Fibroblast of upper back skin (primary cell): ENCODE measurements at places on chromosomes 1 and 21.

DNA sequence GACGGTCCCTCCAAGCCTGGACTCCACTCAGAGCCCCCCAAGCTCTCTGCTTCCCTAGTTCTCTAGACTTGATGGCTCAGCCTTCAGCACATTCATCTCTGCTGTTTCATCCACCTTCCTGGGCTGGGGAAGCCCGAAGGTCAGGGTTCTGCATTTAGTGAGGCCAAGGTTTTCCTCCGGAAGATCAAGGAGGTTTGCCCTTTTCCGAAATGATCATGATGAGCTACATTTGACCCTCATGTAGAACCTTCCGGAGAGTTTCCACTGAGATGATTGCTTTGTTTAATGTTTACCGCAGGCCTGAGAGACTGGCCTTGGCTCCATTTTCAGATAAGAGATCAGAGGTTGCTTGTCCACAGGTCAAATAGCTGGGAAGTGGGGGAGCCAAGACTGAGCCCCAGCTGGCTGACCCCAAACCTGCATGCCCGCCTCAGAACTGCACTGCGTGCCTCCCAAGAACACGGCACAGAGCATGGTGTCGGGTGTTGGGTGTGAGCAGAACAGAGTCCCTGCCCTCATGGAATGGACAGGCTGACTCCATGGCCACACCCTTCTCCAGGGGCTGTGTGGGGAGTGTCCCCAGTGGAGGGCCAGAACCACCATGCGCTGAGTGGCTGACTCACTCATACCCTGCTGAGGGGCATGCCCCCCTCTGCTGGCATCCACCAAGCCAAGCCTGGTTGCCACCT lies 200.8 kb upstream of the TMEM51 start:
- no peak for DNase-seq

DNA sequence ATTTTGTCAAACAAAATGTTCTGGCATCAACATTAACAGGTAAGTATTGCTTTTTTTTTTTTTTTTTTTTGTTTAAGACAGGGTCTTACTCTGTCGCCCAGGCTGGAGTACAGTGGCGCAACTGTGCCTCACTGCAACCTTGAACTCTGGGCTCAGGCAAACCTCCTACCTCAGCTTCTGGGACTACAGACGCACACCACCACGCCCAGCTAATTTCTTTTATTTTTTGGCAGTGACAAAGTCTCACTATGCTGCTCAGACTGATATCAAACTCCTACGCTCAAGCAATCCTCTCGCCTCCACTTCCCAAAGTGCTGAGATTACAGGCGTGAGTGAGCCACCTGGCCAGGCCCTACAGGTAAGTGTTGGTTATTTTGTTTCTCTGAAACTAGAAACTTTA lies 2.4 kb downstream of the TUT4 start:
- DNase-seq = no peak

DNA sequence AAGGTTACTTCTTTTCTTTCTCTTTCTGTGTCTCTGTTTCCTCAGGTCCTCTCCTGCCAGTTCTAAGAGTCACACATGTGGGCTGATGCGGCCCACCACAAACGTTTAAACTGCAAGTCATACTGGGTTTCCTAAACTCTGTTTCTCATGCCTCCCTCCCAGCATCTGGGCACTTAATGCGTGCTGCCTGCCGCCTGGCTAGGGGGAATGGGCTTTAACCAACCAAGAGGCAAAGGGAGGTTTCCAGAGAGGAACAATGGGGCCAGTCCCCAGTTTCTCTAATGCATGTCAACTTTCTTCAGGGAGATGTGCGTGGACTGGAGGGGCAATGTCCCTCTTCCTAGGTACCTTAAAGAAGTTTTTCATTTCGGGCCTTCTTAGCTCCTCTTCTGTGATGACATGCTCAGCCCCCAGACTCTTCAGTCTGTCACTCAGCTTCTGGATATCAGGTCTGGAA lies 19.9 kb upstream of the SRSF4 start:
- no peak for DNase-seq

- peak; percentile 57 for DNase-seq
Measured at GRCh38 chr1:232635778-232636356, 5.9 kb upstream of the SIPA1L2 start.

- DNase-seq = peak; percentile 99
Measured at GRCh38 chr1:228457396-228458176, 29.6 kb upstream of the RNF187 start.

DNA sequence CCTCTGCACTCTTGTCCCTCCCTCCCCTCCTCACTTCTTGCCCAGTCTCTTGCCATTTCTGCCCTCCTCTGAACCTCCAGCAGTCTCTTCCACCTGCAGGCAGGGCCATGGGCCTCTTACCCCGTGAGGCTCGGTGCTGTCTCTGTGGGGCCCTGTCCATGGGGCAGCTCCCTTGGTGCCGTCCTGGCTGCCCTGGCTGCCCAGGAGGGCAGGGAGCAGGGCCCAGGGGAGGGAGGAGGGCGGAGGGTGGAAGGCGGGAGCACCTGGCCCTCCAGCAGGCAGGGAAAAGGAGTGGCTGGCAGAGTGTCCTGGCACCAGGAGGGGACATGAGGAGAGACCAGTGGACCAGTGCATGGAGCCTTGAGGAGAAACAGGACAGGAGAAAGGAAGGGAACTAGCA lies at the start of gene RORC:
Gene RORC (minus strand): TSS at position 198 of the 400 bp plus-strand sequence. CDS start 38 bp downstream, at position 160.
- no peak for DNase-seq

GRCh38 chr1:236604905-236605806 lies 840 bp upstream of the HEATR1 start:
- DNase-seq = no peak

GRCh38 chr1:55369474-55369873 lies 154.3 kb upstream of the USP24 start:
- DNase-seq = peak; percentile 29

- peak; percentile 72 for DNase-seq
Measured at GRCh38 chr1:203278082-203278884, 27.0 kb upstream of the BTG2 start.
